ENCODE measurements at places on chromosomes 2 and 18.

DNA sequence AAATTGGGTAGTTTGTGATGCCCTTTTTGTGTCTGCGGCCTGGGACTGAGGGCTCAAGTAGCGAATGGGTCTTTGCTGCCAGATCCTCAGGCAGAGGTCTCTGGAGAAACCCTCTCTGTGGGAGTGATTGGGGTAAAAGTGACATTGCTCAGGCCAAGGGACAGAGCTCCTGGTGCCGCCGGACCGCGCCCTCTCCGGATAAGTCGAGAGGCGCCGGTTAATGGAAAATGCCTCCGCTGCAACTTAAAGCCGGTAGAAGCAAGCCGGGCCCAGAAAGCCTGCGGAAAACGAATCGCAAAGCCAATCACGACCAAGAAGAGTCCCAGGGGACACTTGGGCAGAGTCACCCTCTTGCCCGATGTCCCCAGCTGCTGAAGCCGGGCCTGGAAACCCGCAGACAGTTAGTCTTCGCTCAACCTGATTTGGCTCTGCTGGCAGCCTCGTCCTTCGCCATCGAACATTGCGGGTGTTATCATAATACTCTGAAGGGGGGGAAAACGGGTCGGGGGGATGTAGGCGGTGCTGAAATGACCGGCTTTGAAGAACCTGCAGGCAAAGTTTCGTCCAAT is 352 bp upstream of the HOXD12 start:
- no peak for DNase-seq

GRCh38 chr2:58203018-58203417 is 38.1 kb downstream of the FANCL start:
- no peak for DNase-seq

- no peak for DNase-seq
These were observed 775.3 kb upstream of the NRXN1 start for GRCh38 chr2:51807229-51807628.

GRCh38 chr2:62501794-62502500 is 4.0 kb downstream of the TMEM17 start:
- DNase-seq = no peak

DNA sequence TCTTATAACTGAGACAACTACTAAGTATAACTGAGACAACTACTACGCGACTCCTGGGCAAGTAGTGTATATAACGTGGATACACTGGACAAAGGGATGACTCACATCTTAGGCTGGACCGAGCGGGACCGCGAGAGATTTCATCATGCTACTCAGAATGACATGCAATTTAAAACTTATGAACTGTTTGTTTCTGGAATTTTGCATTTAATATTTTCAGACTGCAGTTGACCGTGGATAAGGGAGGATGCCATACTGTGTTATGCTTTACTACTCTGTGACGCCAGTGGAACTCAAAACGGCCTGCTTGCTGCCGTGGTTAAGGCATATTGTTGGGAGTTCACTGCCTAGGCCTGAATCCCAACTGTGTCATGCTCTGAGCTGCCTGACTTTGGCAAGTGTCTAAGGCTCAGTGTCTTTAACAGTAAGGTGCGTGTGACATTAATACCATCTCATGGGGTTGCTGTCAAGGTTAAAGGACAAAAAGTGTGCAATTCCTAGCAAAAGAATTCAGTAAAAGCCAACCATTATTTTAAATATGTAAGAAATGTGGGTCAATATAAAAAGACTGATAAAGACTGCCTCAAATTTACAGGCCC is 64.6 kb downstream of the BMP10 start:
- DNase-seq = no peak
